ENCODE measurements at places on chromosomes 4 and X.

DNA sequence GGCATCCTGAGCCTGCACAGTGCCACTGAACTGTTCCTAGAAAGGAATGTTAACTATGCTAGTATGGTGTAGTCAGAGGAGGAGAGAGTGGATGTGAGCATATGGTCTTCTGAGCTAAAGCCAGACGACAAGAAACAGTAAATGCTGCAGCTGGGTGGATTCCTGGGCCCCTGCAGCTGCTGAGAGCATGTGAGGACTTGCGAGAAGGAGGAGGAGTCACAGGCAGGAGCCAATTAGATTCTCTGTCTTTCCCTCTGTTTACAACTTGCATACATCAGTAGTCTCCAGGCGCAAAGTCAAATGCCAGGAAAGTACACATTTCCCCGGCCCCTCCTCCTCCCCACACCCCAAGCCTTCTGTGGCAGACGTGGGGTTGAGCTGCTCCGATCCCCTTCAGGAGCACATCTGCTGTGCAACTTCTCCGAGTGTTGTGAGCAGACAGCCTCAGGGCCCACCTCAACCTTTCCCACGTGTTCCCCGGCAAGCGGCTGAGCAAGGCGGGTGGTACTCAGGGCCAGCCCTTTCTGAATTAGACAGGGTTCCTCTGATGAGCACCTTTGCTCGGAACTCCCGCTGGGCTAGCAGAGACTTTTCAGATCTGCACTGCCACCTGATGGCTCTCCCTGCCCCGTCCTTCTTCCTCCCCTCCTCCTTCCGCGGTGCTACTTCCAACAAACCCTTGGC, 108.7 kb upstream of the ATP6AP2 start:
- DNase-seq, result peak; percentile 72

GRCh38 chrX:47482512-47483305, at the start of gene ZNF41:
ZNF41 (minus strand) TSS chrX:47483222; CDS start chrX:47467481, 15,741 bp downstream.
- peak; percentile 84 for DNase-seq

- peak; percentile 85 for DNase-seq
These were observed 2.9 kb upstream of the FAT1 start for GRCh38 chr4:186726426-186727168.

DNA sequence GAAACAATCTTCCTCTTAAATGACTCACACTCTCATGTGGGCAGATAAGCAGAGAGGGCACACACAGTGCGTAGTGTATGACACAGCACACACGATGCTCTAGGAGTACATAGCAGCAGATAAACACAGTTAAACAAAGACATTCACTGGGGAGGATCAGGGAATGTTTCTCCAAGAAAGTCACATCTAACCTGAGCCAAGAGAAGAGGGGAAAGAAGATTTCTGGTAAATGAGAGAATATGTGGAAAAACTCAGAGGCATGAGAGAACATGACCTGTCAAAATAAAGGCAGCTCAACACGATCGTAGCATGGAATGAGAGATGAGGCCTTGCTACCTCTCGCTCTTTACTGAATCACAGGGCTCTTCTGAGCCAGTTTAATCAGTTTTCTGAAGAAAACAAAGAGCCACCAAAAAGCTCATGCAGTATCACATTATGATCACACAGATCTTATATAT, 251.0 kb downstream of the ANK2 start:
- DNase-seq, result no peak

DNA sequence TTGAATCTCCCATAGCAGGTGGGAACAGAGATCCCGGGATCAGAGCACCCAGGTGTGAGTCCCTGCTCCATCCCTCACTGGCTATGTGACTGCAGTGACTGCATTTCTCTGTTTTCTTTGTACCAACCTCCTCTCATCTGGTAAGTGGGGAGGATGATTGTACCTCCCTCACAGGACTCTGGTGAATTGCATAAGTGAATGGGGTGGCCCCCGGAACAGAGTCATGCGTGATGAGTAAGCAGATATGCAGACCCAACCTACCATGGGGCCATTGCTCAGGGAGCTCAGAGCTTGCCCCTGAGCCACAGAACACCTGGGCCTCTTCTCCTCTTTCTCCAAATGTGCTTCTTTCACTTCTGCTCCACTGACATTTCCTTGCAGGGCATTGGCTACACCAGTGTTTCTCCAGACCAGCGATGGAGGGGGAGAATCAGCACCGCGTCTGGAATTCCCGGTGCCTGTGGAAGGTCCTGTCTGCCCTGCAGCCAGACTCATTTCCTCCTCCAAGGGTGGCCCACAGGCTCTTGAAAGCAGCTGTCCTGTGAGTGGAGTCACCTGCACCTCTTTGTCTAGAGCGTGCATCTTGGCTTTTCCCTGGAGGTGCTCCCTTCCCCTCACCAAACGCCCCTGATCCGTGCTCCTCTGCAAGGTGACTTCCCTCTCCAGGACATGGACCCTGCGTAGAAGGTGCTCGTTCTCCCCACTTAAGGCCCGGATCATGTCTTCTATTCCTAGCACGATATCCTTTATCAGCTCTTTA, 30.0 kb downstream of the C4orf50 start:
- peak; percentile 24 for DNase-seq

DNA sequence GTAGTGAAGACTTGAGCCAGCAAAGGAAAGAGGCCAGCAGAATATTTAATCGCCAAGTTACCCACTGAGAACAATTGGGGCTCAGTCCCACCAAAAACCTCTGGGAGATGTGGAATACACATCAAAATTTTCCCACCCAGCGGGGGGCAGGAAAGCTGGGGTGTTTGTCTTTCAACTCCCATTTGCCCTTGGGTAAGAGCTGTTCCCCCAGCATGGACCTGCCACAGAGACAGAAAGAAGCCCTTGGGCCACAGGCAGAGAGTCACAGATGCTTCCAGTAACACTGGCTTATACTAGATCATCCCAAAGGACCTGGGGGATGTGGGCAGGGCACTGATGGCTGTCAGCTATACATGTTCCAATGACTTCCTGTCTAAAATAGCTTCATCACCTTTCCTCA, 18.9 kb upstream of the FBXW7 start:
- DNase-seq, result no peak

DNA sequence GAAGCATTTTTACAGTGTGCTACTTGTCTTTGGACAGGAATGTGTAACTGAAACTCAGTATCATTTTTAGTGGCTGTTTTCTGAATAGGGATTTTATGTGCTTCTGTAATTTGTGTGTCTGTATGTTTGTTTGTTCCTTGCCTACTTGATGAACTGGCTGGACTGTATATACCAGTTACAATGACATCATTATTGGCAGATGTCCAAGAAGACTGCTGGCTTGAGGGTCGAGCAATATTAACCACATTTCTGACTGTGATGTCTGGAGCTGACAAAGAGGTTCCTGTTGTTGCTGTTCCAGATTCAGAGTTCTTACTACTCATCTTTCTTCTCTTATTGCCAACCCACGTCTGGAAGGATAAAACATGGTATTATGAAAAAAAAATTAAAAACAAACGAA, 33.0 kb downstream of the HDX start:
- DNase-seq, result no peak

DNA sequence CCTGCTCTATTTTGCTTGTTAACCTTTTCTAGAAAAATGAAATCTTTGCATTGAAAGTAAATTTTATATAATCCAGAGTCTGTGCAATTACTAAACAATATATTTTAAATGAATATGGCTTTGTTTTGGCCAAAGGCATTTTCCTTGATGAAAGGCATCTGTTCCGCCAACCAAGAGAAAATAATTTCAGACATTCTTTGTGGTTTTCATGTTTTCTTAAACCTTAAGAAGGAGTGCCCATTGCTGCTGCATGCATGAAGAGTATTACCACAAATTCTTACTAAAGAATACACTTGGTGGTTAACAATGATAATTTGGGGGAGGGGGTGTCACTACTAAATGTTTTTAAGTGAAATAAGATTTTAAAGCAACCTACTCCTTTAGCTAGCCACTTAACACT, 2.7 kb upstream of the PDGFC start:
- no peak for DNase-seq

- no peak for DNase-seq
These were observed 384.5 kb downstream of the NAF1 start for GRCh38 chr4:162782096-162782777.

- DNase-seq, result no peak
These were observed 54.3 kb downstream of the TLL1 start for GRCh38 chr4:165927366-165927765.

DNA sequence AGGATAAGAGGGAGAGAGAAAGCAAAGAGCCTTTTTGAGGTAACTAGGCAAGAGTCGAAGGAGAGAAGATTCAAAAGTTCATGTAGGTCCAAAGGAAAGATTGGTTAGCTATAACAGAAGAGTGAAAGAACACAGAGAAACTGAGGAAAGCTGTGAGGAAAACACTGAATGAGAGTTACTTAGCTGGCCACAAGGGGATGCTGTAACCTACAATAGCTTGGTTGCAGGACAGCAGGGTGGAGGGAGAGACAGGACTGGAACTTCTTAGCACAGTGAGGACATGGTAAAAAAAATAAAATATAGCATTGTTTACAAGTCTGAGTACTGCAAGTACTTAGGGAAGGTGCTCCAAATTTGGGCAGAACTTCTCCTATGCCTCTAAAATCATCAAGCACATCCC, 48.3 kb downstream of the RAI2 start:
- DNase-seq, result no peak

- DNase-seq, result no peak
These were observed 259.8 kb downstream of the ARHGAP10 start for GRCh38 chr4:147991543-147992283.

DNA sequence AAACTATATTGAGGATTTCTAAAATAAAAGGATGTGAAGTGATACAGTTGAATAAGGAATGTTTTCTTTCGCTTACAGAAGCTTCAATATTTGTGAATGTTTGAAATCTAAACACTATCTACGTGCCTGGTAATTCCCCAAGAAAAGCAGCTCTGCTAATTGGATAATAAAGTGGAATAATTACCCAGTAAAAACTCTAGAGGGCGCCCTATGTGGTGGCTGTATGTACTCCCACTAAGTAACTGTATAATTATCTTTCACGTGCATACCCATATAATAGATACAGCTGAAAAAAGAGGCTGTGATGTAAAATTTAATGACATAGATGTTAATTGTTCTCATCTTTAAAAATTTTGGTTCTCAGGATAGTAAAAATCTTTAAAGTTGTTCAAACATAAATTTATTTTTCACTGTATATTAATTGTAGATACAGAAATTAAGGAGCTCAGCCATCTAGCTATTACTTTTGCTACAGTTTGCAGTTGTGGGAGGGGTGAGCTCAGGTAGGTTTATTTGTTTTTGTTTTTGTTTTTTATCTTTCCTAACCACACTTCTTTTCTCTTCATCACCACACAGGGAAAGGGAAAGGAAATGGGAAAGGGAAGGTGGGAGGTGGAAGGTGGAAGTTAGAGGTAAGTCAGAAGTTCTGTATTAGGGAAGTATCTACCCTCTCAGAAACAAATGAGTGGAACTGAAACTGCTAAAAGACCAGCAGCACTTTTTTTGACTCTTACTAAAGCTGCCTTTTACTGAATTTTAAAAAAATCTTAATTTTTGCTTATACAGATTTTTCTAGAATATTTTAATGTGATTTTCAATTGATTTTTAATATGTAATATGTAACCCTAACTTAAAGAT, 151.7 kb upstream of the RPS6KA6 start:
- DNase-seq, result no peak

DNA sequence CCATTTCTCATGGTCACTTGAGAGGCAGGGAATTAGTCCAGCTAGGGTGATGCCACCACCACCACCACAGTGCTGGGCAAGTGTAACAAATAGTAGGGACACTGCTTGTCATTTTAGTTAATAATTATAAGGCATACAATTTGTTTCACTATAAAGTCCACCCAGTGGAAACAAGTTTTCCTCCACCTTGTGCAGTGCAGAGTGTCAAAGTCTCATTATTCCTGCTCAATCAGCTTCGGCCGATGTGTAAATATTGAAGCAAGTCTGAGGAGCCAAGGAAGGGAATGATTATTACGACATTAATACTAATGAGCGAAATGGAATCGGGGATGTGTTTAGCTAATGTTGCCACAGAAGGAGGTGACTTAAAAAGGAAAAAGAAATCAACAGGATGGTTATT, 340.4 kb downstream of the NKX6-1 start:
- DNase-seq, result no peak

- no peak for DNase-seq
These were observed 2078.4 kb upstream of the TENM3 start for GRCh38 chr4:180164799-180165198.

GRCh38 chrX:15334561-15334960, 762 bp downstream of the PIGA start:
- DNase-seq, result no peak

GRCh38 chr4:154126276-154126675, 337.4 kb upstream of the SFRP2 start:
- DNase-seq, result no peak

GRCh38 chr4:12270546-12270945, 841.9 kb upstream of the HS3ST1 start:
- no peak for DNase-seq

DNA sequence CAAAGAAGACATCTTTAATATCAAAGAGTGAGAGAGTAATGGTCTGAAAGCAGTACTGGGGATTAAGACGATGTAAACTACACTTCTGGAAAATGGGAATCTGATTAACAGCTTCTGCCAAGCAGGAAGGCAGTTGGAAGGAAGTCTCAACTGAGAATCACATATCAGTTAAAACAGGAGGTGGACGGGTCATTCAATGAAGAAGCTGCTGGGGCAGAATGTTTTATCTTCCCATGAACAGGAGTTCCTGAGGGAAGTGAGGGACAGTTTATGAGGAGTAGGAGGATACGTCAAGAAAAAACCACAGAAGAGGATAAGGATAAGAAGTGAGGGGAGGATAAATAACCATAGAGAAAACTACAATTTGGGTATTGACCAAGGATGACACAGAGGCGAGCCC, 38.7 kb upstream of the MAGEA10 start:
- no peak for DNase-seq

- no peak for DNase-seq
These were observed 33.2 kb upstream of the MID1IP1 start for GRCh38 chrX:38768079-38768478.

GRCh38 chr4:188869581-188869980, 730.3 kb downstream of the TRIML1 start:
- DNase-seq, result no peak

- DNase-seq, result no peak
These were observed 324.8 kb downstream of the FRMPD4 start for GRCh38 chrX:12463052-12463451.

- no peak for DNase-seq
These were observed 66.6 kb downstream of the TRMT44 start for GRCh38 chr4:8507196-8507570.

GRCh38 chr4:105714071-105714521, 5.5 kb downstream of the GSTCD start:
- no peak for DNase-seq

GRCh38 chr4:87179751-87180150, 40.7 kb downstream of the KLHL8 start:
- DNase-seq, result no peak

GRCh38 chr4:163680386-163681098, 186.1 kb downstream of the TMA16 start:
- DNase-seq, result no peak

Measured in H9 (cell line).